ENCODE measurements at places on chromosomes 11 and 22.

DNA sequence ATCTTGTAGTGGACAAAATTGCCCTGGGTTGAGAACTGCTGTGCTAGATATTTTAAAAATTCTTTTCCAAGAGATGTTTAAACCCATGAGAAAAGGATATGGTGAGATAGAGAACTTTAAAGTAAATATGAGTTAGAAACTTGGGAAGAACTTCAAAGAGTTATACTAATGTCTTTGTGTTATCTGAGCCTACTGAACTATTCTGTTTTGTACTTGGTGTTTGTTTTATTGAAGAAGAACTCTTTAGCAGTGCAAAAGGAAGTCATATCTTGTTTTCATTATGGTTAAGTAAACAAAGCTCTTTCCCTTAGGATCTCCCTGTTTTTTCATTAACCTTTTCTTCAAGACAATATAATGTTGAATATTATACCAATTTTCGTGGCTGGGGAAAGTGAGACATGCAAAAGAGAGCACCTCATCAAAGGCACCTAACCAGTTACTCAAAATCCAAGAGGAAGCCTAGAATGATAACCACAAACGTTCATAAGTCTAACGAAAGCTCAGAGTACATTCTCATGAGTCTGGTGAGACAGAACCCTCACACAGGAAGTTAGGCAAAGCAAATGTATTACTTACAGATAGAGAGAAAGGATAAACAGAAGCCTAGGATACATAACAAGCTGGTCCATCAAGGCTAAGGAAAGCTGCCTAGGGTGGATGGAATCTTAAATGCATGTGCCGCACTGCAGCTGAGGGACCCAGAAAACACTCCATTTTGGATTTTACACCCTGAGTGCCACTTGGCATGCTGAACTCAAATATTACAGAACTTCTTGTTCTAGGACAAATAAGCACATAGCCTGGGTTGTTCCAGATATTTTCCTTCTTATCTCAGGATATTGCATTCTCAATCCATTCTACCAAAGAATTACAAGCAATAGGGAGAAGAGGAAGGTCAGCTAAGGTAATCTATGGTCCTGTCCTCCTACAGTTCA is 112.5 kb upstream of the ANO3 start:
- no peak for DNase-seq

GRCh38 chr11:124891373-124891861 is 6.2 kb downstream of the ROBO4 start:
- DNase-seq: no peak

DNA sequence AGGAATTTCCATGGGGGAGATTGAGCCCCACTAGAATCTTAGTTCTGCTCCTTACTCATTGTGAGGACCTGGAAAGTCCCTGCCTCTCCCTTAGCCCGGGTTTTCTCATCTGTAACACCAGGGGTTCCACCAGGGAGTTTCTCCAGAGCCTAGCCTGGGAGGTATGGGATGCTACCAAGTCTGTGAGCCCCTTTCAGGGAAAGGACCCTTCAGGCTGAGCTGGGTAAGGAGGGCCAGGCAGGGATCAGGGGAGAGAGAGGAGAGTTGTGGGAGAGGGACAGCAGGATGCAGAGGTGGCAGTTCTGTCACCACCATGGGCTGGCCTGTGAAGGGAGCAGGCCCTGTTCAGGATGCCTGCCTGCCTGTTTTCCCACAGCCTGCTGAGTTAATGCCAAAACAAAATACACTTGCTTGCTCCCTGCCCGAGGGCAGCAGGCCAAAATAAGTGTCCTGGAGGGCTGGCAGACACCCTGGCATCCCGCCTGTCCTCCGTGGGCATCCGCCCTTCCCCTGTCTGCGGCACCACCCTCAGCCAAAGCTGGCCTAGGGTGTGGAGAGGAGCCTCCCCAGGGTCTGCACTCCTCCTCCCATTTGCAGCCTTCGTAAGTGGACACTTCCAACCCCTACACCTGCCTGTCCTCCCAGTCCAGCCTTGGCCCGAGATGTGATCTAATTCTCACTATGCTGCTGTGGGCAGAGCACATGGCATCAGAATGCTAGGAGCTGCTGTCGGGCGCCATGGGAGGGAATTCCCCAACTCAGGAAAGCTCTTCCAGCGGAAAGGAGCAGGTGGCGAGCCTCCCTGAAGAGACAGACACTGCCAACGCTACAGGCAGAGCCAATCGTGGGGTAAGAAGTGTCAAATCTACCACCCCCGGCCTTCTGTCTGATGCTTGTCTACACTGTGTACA is 5.9 kb upstream of the FCHSD2 start:
- peak; percentile 25 for DNase-seq

DNA sequence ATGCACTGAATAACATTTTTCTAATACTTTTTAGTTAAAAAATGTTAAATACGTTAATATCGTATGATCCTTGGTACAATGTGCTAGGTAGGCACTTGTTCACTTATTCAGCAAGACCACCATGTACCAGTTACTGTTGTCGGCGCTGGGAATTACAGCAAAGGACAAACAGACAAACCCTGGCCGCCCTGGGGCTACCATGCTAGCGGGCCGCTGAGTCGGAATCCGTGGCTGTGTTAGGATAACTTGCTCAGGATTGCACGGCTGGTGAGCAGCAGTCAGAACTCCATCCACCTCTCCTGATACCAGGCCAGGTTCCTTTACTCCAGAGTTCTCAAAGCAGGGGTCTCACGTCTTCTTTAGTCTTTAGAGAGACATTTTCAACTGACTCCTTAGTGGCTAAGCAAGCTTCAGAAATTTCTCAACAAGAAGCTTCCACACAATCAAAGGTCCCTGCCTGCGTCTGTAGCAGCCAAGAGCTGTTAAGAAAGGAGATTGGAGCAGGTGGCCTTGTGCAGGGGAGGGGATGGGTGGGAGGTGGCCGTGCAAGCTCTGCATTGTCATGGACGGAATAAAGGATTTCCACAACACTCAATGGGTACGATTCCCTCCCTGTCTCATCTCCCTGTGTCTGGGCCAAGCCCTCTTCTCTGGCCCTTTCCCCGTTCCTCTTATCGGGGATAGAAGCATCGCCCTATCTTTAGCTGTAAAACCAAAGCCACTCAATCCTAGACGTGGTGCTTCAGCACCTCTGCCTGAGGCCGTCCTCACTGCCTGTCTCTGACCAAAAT is 39.8 kb upstream of the NNMT start:
- DNase-seq: no peak

- no peak for DNase-seq
Measured at GRCh38 chr22:36110306-36110881, 50.2 kb downstream of the APOL3 start.

GRCh38 chr11:32137263-32137662 is 46.4 kb downstream of the RCN1 start:
- DNase-seq: peak; percentile 97

- DNase-seq: no peak
Measured at GRCh38 chr22:27454807-27455450, 346.6 kb downstream of the MN1 start.
